GM10248 (cell line): ENCODE measurements at places on chromosomes 6 and 20.

- DNase-seq, result peak; percentile 73
Measured at GRCh38 chr6:144066741-144067484, 28.5 kb downstream of the SF3B5 start.

GRCh38 chr6:168934660-168935627 is 318.7 kb downstream of the THBS2 start:
- DNase-seq, result no peak

DNA sequence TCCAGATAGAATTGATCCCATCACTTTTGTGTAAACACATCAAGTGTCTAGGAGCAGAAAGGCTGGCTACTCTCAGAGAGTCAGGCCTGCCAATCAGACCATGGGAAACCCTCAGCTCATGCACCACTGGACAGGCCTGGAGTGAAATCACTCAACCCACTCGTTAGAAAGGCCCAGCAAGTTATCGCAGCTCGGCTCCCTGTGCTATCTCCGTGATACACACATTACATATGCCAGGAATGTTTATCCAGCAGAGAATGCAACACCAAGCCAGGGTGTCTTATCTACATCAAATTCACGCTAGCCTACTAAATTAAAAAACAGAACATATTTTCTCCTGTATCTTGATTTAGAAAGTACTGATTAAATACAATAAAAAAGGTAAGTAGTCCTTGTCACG is 232.4 kb upstream of the FOXQ1 start:
- no peak for DNase-seq

DNA sequence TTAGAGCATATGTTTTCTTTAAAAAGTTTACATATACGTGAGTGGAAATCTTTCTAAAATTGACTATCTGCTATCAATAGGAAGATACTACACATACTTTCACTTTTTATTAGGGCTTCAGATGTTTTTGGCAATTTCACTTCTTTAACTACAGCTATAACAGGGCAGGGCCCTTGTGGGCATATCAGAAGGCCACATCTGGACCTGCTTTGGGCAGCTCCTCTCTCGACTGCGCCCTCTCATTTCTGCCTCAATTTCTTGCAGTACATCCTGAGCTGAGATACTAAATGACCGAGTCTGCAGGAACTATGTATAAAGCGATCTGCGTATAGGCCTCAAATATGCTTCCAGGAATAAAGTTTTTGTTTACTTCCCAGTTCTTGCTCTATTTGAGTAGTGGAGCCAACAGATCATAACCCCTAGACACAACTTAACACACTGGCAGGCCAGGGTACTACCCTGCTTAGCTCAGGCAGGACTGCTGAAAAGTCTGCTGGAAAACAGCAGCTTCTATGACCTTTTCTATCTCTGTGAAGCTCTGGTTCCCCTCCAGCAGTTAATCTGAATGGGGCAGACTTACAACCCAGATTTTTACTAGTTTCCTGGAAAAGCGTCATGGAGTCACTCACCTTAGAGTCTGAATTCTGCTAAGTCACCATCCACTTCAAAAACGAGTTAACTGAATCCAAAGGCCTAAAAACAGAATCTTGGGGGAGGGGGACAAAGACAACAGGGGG is 12.7 kb downstream of the GCLC start:
- DNase-seq, result no peak

DNA sequence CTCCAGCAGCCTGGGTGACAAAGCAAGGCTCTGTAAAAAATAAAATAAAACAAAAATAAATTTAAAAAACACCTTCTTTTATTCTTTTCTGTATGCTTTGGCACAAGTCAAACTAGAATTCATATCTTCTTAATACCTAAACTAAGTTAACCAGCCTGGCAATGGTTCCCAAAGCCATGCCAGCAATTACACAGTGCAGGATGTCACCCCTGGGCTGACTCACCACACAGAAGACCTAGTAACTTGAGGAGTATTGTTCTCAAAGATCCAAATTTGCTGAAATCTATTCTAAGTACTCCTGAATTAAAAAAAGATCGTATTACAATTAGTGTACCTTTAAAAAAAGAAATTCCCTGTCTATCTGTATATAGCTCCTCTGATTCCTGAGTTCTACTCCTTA is 162.7 kb upstream of the SGK1 start:
- no peak for DNase-seq

- no peak for DNase-seq
Measured at GRCh38 chr6:52418606-52419005, 1.5 kb upstream of the EFHC1 start.

GRCh38 chr6:135870722-135871121 is 19.2 kb downstream of the PDE7B start:
- DNase-seq, result no peak

DNA sequence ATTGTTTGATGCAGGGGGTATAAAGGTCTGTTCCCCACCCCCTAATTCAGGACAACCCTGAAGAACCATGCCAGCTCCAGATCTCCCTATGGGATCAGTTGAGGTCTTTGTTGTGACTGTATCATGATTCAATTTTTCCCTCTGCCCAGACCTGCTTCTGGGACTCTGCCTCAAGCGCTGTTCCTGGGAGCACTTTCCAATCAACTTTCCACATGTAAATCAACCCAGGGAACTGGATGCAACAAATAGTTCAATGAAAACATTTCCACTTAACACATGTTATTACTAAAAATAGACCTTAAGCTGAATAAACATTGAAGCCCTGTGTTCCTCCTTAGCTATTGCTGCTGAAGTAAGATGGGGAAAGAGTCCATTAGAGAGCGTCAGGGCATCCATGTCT is 139.5 kb downstream of the C6orf58 start:
- DNase-seq, result no peak

GRCh38 chr6:10441004-10441654 is 26.3 kb upstream of the TFAP2A start:
- no peak for DNase-seq

- DNase-seq, result no peak
Measured at GRCh38 chr6:82750556-82750955, 315.1 kb downstream of the UBE3D start.

DNA sequence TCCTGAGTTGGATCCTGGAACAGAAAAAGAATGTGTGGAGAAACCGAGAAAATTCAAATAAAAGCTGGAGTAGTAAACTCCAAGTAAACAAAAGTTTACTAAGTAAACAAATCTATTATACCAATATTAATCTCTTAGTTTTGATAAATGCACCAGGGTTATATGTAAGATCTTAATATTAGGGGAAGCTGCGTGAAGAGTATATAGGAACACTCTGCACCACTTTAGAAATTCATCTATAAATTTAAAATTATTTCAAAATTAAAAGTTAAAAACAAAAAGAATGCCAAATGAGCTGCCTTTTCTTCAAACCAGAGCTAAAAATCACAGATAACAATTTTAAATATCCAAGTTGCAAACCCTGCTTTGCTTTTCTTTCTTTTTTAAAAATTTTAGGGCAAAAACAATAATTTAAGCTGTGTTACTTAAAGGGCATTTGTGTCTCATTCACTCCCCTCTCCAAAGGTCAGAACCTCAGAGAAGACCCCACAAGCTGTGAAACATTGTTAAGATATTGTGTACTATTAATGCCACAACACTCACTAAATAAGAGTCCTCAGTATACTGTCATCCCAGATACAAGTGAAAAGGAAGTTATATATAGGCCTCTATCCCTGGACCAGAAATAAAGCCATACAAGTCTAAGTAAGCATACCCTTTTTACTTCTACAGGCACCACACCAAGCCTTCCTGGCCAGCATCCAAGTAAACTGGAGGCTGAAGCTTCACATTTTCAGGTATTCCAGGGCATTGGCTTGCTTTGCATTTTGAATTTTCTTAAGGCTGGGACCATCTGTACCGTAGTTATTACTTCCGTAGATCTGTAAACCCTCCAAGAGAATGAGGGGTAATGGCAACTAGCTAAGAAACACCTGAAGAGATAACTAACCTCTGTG is 7.0 kb downstream of the DNAAF9 start:
- DNase-seq, result no peak

- no peak for DNase-seq
Measured at GRCh38 chr20:24492031-24492607, 22.7 kb downstream of the SYNDIG1 start.

DNA sequence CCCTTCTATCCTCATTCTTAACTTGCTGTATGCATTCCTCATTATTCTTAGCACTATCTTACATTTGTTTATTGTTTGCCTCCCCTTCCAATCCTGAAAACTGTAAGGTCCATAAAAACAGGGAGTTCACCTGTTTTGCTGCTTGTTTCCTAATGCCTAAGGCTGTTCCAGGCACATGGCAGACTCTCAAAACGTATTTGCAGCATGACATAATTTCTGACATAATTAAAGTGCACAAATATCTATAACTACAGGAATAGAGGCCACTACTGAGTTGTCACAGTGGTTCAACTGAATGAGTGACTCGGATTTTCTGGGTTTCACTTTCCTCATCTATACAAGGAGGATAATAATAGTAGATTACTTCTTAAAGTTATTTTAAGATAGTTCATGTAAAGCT is 83.0 kb downstream of the HFE start:
- peak; percentile 20 for DNase-seq

DNA sequence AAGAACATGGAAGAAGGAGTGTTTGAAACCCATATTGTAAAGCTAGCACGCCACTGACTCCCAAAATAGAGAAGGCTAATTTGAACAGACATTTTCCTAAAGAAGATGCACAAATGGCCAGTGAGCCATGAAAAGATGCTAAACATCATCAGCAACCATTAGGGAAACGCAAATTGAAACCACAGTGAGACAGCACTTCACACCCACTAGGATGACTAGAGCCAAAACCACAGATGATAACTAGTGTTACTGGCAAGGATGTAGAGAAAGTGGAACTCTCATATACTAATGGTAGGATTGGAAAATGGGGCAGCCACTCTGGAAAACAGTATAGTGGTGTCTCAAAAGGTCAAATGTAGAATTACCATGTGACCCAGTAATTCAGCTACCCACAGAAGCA is 58.2 kb downstream of the BMP7 start:
- no peak for DNase-seq

DNA sequence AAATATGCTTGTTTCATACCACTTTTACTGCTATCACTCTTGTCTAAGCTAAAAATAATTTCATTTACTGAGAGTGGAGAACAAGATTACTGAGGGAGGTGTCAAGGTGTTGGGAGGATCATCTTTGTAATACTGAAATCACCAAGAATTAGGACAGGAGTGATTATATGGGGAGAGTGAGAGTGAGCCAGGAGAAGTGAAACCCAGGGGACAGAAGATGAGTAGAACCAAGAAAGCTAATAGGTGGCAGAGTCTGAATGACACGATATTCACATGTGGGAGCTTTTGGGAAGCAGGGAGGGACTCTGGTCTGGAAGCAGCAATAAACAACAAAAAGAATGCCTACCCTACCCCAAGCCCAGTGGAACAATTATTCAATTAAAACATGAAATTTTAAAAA is 58.6 kb downstream of the AK9 start:
- no peak for DNase-seq

DNA sequence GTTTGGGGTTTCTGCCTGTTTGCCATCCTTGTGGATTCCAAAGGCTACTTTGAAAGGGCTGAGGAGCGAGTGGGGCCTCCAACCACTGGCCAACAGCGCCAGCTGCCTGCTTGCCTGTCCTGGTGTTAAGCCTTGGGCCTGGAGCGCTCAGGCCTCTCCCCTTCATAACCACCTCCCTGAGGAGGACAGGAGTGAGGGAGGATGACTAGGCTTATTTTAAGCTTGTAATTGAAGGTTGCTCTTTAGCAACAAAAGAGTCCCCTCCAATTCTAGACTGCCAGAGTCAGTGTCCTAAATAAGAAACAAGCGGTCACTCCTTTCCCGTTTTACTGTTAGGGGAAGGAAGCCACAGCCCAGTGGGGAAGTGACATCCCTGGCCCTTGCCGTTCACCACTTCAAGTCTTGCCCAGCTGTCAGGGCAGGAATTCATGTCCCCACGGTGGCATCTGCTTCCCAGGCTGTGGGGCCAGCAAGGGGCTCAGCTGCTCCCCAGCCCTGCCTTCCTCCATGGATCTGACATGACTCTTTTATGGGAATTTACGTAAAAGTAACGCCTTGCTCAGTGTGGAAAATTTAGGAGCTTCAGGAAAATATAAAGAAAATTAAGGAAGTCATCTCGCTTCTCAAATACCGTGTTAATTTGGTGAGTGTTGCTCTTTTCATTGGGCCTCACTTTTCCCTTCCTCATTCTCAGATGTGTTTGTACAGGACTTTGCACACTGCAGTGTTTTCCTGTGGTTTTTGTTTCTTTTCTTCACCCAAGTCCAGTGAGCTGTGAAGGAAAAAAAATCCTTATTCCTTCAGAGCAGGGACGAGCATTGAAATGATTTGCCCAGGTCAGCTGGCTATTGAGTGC is 57.8 kb downstream of the SSR1 start:
- no peak for DNase-seq

DNA sequence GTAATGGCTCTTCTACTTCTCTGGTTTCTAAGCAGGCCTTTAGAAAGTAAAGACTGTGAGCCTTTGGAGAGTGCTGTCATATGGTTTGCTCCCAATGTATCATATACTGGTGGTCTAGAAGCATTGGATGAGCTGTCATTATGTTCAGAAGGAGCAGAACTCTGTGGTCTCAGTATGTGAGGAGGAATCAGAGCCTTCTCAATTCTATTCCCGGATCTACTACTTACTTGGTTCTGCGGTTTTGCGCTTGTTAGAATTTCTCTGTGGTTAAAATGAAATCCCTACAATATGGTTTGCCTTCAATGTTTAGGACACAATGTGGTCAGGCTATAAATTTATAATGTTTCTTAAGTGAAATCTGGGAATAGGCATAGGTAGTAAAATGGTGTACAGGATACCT is 64.6 kb downstream of the RWDD2A start:
- no peak for DNase-seq

DNA sequence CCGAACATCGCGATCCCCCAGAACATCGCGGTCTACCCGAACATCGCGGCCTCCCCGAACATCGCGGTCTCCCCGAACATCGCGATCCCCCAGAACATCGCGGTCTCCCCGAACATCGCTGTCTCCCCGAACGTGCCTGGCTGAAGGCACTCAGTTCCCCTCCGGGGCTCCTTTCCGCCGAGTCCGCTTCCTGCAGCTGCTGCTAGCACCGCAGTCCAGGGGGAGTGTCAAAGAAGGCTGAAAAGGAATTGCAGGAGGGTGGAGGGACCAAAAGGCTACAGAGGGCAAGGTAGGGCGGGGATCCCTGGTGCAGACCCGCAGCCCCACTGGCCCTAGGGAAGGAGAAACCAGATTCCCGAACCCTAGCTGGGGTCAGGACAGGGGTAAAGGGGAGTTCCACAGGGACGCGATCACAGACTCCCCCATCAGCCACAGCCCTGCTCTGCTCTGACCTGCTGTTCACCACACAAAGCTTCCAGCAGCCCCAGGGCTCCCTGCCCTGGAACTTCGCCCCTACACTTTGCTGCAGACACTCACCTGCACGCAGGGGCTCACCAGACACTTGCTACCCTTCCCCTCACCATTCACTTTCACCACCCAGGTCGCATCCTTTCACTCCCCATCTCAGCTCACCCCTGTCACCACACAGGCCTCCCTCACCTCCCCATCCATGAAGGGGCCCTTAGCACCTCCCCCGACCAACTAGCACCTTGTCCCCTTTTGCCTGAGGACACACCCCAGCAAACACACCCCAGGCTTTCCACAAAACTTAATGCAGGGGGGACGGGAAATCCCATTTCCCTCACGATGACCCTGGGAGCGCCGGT is 1.7 kb downstream of the ULBP1 start:
- DNase-seq, result no peak
